ENCODE measurements at places on chromosomes 7 and 10.

DNA sequence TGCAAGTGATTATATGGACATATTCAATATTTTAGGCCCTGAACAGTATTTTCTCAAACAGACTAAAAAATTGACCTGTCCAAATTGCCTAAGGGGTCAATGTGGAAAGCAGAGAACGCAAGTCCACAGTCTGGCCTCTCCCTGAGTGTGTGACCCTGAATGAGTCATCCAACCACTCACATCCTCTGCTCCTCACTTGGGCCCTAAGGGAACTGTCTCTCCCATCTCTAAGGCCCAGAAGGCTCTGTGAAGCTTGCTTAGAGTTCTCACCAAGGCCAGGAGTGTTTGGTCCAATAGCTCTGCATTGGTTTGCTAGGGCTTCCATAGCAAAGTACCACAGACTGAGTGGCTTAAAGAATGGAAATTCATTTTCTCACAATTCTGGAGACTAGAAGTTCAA, 155.1 kb downstream of the LSM5 start:
- DNase-seq = no peak

DNA sequence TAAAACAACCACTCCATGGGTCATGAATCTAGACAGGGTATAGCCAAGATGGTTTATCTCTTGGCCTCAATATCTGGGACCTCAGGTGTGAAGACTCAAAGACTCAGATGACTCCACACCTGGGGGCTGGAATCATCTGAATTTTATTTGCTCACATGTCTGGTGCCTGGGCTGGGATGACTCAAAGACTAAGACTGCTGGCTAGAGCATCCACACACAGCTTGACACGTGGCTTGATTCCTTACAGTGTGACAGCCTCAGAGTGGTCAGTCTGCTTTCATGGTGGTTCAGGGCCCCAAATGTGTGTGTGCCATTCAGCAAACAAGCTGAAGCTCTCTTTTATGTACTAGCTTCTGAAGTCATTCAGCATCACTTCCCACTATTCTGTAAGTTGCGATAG, 333.7 kb downstream of the RNLS start:
- no peak for DNase-seq

- no peak for DNase-seq
These were observed at the start of gene ETV1 for GRCh38 chr7:13989126-13989948. TSS of gene ETV1 (minus strand) at chr7:13989666. CDS start at chr7:13989052, 614 bp downstream.

- DNase-seq = no peak
These were observed 99.9 kb upstream of the AKR1E2 start for GRCh38 chr10:4725917-4726606.

DNA sequence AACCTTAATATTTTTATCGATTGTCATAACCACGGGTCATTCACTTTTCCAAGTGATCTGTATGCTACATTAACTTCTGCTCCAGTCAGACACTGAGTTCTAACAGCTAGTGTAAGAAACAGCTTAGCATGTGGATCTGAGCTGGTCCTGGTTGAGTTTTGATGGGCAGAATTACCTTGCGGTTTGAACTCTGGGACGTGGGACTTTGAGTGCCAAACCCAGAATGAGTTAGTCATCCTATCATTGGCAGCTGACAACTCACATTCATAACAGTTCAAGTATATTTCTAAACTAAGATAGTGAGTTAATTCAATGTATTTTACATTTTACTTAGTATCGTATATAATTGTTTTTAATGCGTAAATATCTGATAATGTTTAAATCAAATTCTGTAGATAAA, 43.2 kb downstream of the C7orf33 start:
- no peak for DNase-seq

- no peak for DNase-seq
These were observed 90.0 kb downstream of the PTPRN2 start for GRCh38 chr7:158497627-158498026.

All from stimulated activated CD8-positive, alpha-beta memory T cell treated with anti-CD3 and anti-CD28 coated beads, Interleukin-4, amount 100 ng/mL, for 24 hours (primary cell).